ENCODE measurements at places on chromosomes 12 and 14.

DNA sequence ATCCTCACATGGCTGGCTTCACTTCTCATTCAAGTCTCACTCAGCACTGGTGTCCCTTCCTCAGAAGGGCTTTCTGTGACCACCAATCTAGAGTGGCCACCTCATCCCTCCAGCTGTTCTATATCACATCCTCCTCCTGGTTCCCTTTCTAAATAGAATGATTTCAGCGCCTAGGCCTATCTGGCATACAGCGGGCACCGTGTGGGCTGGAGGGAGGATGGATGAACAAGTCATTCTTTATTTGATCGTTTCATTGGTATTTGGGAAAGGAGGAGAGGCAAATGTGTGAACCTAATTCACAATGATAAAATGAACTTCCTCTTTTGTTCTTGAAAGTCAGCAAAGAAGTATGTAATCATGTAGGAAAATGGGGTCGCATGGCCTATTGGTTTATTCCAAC lies 394.2 kb downstream of the DPF3 start:
- no peak for DNase-seq

DNA sequence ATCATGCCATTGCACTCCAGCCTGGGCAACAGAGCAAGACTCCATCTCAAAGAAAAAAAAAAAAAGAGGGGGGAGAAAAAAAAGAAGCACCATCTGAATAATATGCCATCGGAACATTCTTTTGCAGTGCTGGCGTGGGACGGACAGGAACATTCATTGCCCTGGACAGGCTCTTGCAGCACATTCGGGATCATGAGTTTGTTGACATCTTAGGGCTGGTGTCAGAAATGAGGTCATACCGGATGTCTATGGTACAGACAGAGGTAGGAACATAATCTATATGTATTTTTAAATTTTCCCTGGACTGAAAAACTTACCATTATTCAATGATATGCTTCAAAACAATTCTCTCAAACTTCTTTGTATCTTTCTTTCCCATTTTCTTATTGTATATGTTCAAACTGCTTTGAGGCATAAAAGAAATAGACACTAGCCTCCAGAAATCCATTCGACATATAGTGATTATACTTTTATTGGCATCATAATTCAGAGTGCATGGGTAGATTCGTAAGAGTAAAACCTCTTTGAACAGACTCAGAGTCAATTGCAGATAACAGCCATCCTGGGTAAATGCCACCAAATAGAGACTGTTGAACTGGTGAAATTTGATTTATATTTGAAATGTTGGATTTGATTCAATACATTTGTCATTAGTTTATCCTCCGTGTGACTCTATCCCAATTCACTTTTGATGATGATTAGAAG lies 199.7 kb downstream of the EPS8 start:
- DNase-seq, result no peak

DNA sequence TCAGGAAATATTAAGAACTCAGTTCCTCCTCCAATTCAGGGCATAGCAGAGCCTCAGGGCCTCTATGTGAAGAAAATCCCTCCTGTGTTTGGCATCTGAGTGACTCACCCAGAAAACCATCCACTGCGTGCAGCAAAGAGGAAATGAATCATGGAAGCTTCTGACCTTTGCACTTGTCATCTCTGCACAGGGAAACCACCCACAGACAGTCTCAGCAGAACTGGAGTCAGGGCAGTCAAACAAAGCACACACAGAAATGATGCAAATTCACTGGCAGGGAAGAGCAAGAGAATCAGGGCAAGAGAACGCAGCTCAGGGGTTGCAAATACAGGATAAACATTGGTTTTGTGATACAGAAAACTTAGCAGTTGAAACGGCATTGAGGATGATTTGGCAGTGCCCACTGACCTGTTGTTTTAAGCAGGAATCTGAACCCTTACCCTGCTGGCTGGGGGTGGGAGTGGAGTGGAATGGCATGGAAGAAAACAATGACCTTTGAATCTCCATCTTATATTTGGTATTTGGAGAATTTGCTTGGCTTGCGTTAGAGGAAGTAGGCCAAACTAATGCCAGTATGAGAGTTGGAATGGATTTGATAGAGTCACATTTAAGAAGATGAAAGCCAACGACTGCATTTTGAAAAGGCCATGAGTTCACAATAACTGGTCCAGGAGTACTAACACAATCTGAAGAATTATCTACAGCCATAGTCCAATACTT lies 53.5 kb downstream of the PHLDA1 start:
- peak; percentile 91 for DNase-seq

DNA sequence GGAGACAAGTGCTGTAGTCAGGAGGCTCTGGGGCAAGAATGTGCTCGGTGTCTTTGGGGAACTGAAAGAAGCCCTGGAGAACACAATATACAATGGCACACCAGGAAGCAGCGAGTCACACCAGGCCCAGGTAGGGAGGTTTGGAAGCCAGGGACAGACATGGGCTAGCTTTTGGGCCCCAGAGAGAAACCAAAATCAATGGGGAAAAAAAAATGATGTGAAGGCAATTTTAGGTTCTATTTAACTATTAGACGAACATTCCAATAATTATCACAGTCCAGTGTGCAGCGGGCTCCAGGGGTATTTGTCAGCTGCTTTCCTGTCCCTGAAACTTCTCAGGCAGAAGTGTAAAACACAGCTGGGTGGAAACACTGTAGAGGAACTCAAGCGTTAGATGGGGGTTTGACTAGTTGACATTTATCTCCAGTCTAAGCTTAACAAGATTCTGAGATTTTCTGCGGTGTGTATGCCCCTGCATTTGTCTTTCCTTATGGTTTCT lies 21.8 kb upstream of the EGLN3 start:
- DNase-seq, result no peak

GRCh38 chr14:102819176-102819628 lies 42.0 kb downstream of the TRAF3 start:
- DNase-seq, result no peak

DNA sequence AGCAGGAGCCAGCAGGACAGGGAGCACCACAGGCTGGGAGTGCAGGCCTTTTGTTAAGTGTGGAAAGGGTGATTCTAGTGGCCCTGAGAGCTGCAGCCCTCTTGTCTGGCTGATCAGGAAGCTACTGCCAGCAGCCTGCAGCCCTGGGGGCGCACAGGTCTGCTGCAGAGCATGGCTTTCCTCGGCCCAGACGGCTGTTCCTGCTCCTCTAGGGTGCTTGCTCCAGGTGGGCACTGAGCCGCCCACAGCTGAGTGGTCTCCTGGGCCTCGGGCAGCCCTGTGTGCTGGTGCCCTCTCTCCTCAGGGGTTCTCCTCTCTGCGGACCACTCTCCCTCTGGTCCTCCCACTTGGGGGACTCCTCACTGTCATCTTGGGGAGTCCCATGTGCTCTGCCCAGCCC lies 18.9 kb downstream of the CCDC88C start:
- no peak for DNase-seq

DNA sequence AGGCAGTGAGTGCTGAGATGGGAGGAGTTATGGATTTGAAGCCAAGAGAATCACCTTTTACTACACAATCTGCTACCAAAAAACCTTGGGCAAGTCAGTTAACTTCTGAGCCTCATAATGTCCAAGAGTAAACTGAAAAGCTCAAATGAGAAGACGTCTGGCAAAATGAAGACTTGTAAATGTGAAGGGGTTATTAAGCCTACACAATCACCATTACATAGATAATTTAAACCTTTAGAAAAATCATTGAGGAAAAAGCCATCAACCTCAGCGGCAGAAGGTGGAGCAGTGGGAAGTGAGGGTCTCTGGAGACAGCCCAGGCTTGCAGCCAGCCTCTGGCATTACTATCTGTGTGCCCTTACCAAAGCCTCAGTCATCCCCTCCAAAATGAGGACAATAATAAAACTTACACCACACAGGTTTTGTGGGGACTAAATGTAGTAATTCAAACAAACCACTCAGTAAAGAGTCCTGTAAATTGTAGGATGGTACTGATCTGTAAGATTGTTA lies 50.5 kb upstream of the CCDC175 start:
- no peak for DNase-seq

- no peak for DNase-seq
Measured at GRCh38 chr14:57671021-57671420, 177.4 kb upstream of the CCDC198 start.

- no peak for DNase-seq
Measured at GRCh38 chr14:59265808-59266207, 77.3 kb downstream of the DAAM1 start.

- DNase-seq, result no peak
Measured at GRCh38 chr14:87430810-87431209, 562.2 kb downstream of the GALC start.

GRCh38 chr12:124567673-124568373 lies 411 bp upstream of the NCOR2 start:
- DNase-seq, result peak; percentile 65

- DNase-seq, result no peak
Measured at GRCh38 chr12:65334521-65334920, 56.0 kb downstream of the MSRB3 start.

DNA sequence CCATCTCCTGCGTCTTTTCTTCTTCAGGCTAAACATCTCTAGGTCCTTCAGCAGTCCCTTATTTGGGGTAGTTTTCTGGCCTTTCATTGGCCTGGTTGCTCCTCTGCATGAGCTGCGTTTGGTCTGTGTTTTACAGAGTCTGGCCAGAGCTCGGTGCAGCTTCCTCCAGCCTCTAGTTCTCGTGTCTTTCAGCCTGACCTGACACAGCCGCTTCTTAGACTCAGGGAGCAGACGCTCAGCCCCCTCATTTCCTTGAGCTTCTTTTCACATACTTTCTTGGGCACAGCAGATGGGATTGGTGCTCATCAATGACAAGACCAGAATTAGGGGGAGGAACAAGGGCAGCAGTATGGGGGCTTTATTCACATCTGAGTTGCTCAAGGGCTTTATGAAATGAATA lies 13.6 kb upstream of the GSG1 start:
- DNase-seq, result no peak

DNA sequence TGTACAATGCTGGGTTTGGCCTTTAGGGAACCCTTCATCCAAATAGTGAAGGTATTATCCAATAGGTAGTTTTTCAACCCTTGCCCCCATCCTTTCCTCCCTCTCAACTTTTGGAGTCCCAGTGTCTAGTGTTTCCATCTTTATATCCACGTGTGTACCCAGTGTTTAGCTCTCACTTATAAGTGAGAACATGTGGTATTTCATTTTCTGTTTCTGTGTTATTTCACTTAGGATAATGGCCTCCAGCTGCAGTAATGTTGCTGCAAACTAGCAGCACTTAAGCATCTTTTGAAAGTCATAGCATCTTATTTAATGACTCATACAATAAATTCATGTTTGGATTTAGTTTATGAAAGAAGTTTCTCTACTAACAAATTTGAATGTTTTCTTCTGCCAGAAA lies 442.5 kb downstream of the NELL2 start:
- DNase-seq, result no peak

DNA sequence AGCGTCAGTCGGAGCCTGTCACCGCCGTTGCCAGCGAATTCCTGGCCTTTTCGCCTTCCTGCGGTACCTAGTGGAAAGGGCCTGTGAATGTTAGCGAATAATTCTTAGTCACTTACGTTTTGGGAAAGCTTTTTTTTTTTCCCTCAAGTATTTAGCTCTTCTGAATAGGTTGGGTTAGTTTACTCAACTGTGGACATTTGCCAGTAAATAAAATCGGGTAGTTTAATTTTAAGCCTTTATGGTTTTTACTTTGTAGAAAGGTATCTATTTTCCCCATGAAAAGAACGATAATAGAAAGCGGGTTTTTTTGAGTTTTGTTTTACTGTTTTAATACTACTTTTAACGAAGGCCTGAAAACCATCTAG lies 1.7 kb downstream of the YY1 start:
- no peak for DNase-seq

GRCh38 chr12:25056486-25057130 lies 107.7 kb upstream of the BCAT1 start:
- no peak for DNase-seq

- peak; percentile 85 for DNase-seq
Measured at GRCh38 chr12:89244536-89244935, 107.8 kb downstream of the DUSP6 start.

DNA sequence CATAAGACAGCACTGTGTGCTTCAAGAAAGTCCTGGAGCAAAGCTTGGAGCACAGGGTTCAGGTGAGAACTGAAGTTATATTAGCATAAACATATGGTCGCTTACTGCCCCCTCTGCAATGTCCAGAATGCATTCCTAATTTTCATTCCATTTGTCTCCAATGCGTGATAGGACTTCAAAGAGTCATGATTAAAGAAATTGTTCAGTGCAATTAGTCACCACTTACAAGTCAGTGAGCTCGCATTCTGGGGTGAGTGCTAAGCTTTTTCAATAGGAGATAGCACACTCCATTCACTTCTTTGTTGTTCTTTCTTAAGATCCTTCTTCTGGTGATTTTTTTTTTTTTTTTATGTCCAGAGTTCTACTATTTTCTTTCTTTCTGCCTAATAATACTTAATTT lies 398.4 kb downstream of the SYT1 start:
- no peak for DNase-seq

GRCh38 chr14:20179218-20179617 lies 11.5 kb upstream of the OR11G2 start:
- DNase-seq, result peak; percentile 45

DNA sequence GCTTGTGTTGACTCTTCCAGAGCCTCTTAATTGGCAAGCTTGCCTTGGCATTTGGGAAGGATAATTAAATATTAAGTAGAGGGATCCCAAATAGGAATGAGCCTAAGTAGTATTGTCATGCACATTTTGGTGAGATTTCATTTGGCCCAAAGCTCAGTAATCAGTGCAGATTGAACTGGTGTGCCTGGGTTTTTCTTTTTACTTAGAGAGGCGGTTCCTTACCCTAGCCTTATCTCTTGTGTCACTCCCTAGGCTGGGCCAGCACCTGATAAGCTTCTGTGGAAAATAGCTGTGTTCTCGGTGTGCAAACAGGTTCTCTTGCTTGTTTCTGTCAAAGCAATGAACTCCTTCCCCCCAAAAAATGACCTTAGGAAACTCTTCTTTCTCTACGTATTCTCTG lies 9.3 kb upstream of the B4GALNT3 start:
- no peak for DNase-seq

- DNase-seq, result peak; percentile 21
Measured at GRCh38 chr12:43318021-43318420, 234.0 kb downstream of the ADAMTS20 start.

- DNase-seq, result no peak
Measured at GRCh38 chr12:48084841-48085460, 20.9 kb downstream of the SENP1 start.

DNA sequence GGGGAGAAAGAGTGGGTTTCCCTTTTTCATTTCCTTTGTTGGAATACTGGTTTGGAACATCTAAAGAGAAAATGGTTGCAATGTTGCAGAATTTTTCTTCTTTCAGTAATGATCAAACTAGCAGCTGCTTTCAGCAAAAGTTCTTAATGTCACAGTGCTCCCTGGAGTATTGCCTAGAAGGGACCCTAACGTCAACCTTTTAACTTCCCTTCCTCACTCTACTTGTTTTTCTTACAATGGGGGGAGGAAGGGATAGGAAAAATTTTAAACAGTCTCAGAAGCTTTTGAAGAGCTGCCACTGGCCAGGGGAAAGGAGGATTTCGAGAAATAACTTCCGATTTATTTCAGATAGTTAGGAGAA lies 521.8 kb downstream of the MED13L start:
- no peak for DNase-seq

DNA sequence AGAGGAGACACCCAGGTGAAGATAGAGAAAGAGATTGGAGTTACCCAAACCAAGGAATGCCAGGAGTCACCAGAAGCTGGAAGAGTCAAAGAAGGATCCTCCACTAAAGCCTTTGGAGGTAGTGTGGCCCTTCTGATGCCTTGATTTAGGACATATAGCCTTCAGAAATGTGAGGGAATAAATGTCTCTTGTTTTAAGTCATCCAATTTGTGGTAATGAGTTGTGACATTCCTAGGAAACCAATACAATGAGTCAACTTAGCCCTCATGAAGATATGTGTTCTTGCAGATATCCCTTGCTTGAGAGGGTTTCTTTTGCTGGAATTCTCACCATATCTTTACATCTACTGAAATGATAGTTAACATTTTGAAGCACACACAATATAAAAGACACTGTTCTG lies 58.8 kb downstream of the CCER1 start:
- no peak for DNase-seq

GRCh38 chr12:27615331-27615891 lies 80.8 kb upstream of the REP15 start:
- no peak for DNase-seq
